ENCODE measurements at places on chromosomes 6 and 20.
A peak's percentile ranks its signal among the peaks of the same experiment; 100 is the strongest.

- no peak for DNase-seq
Observed at GRCh38 chr20:164618-165017, 7.4 kb downstream of the DEFB127 start.

GRCh38 chr6:42960243-42961019 lies at the start of gene GNMT:
Gene GNMT (plus strand): TSS chr6:42960754. CDS start chr6:42960768, 14 bp downstream.
- DNase-seq = peak; percentile 64

DNA sequence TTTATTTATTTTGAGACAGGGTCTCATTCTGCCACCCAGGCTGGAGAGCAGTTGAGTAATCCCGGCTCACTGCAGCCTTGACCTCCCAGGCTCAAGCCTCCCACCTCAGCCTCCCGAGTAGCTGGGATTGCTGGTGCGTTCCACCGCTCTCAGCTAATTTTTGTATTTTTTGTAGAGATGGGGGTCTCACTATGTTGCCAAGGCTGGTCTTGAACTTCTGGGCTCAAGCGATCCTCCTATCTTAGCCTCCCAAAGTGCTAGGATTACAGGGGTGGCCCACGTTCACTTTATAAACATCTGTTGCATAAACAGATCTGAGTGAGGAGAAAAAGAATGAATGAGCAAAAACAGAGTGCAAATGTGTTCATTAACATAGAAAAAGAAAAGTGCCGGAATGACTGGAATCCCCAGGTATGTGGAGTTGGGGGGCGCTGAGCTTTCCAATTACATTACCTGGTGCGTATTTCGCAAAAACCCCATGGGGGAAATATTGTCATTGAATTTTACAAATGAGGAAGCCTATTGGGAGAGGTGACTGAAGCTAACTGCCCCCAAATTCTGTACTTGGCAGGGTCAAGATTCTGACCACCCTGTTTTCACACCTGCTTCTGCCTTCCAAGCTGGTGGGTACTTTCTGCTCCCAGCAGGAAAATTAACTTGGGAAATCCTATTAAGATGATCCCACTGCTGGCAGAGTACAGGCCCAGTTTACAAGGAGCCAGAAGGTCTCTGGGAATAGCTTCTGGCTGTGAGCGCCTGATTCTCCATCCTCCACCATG lies 207.7 kb upstream of the JARID2 start:
- no peak for DNase-seq

DNA sequence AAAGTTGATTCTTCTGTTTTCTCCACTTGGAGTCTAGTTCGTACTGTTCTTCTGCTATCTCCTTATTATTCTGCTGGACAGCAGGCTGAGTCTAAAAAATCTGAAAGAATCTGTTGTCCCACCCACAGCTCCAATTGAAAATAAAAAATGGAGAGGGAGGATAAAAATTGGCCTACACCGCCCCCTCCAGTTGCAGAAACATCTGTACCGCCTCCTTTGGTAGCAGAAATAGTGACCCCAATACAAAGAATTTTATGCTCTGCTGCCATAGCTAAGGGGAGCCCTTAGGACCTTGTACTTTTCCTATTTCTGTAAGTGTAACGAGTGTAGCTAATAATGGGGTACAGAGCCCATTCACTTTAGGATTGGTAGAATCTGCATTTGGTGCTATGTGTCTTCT lies 4.9 kb upstream of the FKBP1A start:
- no peak for DNase-seq

- no peak for DNase-seq
Observed at GRCh38 chr6:136089876-136090275, 160.2 kb downstream of the MTFR2 start.

DNA sequence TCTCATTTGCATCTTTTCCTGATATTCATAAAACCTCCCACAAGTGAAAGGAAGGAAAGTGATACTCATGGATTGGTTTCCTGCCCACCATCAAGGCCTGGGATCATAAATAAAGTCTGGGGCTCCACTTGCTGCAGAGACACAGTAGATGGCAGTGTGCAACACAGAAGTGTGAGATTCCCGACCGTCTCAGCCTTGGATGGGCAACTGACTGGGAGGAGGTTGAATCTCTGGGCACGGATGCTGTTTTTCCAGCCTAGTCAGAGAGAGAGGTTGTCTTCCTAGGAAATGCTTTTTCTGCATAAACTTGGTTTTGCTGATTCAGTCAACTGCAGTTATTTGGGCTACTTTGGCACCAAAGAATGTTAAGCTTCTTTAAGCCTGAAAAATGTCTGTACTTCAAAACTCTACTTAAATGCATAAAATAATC lies 9.9 kb upstream of the RFPL4B start:
- DNase-seq = peak; percentile 51
